ENCODE measurements at places on chromosomes 13 and 19.

DNA sequence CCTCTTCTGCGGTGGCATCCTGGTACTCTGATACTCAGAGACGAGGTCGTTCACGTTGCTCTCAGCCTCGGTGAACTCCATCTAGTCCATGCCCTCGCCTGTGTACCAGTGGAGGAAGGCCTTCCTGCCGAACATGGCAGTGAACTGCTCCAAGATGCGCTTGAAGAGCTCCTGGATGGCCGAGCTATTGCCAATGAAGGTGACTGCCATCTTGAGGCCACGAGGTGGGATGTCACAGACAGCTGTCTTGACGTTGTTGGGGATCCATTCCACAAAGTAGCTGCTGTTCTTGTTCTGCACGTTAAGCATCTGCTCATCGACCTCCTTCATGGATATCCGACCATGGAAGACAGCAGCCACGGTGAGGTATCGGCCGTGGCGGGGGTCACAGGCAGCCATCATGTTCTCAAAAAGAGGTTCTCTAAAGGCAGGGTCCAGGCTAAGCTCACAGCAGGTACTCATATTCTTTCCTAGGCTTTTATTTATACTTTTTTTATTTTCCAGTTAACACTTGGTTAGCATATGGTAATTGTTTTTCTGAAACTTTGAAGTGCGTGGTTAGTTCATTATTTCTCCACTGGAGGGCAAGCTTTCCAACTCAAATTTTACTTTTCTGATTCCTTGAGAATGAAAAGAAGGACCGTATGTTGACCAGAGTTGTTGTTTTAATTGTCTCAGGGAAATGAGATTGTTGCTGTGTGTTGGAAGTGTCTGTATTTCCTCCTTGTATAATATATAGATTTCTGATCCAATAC is 72.4 kb upstream of the RGCC start:
- DNase-seq: no peak

DNA sequence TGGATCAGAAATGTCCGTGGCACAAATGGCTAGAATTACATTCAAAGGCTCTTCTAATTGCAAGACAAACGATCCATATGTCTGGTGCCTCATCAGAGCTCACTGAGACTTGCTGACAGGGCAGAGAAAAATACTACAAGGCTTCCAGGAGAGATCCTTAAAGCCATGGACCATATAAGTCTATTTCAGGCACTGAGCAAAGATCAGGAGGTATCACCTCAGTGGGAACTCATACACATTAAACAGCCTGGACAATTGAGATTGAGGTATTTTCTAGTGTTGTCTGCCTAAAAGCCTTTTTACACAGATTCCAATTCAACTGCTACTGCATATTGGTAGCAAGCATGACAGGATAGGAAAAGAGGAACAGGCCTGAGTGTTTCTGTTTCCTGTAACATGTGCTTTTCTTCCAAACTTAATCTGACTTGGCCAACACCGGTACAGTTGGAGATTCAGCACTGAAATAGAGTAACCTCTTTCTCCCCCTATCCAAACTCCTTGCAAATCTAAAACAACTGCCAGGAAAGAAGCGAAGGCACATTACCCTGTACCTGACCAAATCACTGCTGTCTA is 65.9 kb downstream of the SERP2 start:
- DNase-seq: no peak

- no peak for DNase-seq
These were observed 37.5 kb downstream of the HSPH1 start for GRCh38 chr13:31124204-31124603.

DNA sequence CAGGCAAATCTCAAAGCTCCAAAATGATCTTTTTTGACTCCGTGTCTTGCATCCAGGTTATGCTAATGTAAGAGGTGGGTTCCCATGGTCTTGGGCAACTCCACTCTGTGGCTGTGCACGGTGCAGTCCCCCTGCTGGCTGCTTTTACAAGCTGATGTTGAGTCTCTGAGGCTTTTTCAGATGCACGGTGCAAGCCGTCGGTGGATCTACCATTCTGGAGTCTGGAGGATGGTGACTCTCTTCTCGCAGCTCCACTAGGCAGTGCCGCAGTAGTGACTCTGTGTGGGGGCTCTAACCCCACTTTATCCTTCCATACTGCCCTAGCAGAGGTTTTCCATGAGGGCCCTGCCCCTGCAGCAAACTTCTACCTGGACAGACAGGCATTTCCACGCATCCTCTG is 266.8 kb upstream of the GPC6 start:
- no peak for DNase-seq

DNA sequence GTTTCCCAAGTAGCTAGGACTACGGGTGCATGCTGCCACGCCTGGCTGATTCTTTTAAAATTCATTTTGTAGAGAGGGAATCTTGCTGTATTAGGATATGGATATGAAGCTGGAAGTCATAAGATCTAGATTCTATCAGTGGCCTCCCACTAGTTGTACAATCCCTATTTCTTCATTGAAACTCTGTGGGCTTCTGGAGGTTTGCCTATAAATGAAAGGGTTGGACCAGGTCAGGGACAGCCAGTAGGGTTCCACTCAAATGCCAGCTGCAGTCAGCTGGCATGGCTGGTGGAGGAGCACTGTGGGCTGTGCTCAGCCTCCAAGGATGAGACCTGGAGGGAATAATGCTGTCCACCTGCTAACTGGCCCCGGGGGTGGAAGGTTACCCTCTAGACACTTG is 110.2 kb upstream of the GJB6 start:
- no peak for DNase-seq
